ENCODE measurements at places on chromosomes 4 and X.

GRCh38 chr4:146023334-146023967, 84.8 kb upstream of the ZNF827 start:
- no peak for DNase-seq

DNA sequence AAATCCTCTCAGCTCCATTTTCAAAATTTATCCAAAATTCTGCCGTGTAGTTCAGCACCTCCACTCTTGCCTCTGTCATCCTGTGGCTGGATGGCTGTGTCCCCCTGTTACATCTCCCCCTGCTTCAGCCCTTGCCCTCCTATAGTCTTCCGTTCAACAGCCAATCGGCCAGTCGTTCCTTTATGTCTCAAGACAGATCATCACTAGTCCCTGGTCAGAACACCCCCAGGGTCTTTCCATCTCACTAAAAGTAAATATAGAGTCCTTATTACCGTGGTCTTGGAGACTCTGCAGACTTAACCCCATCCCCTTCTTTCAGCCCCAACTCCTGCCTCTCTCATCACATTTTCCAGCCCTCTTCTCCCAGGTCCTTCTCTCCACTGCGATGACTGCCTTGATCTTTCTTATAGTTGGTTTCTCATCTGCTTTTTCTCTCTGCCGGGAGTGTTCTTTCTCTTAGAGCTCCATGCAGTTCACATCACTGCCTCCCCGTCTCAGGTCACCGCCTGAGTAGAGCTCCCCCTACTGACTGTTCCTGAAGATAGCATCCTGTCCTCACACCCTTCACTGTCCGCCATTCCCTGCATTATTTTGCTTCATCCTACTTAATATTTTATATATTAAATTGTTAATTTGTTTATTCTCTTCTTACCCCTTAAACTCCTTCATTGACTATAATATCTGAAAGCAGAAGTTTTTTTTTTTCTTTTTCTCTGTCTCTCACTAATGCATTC, 736.9 kb upstream of the MAGEB2 start:
- DNase-seq = no peak

GRCh38 chrX:99117011-99117410, 1293.1 kb downstream of the PCDH19 start:
- DNase-seq = no peak

- no peak for DNase-seq
Measured at GRCh38 chrX:18377796-18378195, 23.3 kb upstream of the SCML2 start.

- DNase-seq = peak; percentile 59
Measured at GRCh38 chr4:54091637-54092404, 8.1 kb upstream of the GSX2 start.

DNA sequence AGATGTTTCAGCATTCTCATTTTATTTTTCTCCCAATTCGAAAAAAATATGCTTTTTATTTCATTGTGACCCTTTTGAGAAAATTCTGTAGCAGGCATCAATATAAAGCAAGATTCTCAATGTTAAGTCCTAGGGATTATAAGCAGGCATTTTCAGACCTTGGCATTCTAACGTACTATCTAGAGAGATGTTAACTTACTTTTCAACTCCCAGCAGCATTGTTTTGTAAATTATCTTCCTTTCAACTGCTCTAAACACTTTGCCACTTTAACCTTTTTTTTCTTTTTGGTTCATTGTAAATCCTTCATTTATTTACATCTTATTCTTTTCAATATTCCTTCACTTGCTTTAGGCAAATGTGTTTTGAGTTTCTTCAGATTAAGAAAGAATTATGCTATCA, 333.2 kb downstream of the ARHGAP24 start:
- DNase-seq = no peak

DNA sequence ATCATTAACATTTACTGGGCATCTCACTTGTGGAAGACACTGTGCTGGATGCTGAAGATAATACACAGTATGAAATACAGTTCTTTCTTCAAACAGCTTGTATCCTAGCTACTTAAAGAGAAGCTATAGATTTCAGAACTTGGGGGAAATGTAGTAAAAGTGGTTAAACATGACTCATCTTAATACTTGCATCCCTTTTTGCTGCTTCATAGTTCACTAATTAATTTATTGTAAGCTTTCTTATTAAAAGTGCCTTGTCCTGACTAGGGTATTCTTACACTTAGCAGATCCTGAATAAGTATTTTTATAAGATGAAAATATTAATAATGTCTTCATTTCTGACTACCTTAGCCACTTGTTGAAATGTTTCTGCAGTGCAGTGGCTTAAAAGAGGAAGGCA, 132.8 kb upstream of the STIM2 start:
- DNase-seq = no peak

DNA sequence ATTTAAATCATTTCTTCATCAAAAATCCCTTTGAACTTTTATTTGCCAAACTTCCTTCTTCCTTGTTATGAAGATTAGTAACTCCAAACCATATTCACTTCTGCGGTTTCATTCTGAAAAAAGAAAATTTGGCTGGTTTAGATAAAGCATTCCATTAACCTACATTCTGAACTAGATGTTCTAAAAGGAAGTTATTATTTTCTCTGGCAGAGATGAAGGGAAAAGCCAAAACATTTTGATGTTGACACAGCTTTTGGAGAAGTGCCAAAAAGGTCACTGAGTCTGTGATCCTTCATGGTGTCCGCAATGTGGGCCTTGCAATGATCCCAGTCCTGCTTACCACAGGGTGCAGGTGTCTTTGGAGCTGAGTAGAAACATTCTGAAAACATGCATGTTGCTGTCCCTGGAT, 36.0 kb downstream of the CXCL8 start:
- no peak for DNase-seq

GRCh38 chr4:159224408-159224807, 121.5 kb downstream of the RAPGEF2 start:
- DNase-seq = no peak

- DNase-seq = no peak
Measured at GRCh38 chrX:51476930-51477329, 19.5 kb downstream of the NUDT11 start.

DNA sequence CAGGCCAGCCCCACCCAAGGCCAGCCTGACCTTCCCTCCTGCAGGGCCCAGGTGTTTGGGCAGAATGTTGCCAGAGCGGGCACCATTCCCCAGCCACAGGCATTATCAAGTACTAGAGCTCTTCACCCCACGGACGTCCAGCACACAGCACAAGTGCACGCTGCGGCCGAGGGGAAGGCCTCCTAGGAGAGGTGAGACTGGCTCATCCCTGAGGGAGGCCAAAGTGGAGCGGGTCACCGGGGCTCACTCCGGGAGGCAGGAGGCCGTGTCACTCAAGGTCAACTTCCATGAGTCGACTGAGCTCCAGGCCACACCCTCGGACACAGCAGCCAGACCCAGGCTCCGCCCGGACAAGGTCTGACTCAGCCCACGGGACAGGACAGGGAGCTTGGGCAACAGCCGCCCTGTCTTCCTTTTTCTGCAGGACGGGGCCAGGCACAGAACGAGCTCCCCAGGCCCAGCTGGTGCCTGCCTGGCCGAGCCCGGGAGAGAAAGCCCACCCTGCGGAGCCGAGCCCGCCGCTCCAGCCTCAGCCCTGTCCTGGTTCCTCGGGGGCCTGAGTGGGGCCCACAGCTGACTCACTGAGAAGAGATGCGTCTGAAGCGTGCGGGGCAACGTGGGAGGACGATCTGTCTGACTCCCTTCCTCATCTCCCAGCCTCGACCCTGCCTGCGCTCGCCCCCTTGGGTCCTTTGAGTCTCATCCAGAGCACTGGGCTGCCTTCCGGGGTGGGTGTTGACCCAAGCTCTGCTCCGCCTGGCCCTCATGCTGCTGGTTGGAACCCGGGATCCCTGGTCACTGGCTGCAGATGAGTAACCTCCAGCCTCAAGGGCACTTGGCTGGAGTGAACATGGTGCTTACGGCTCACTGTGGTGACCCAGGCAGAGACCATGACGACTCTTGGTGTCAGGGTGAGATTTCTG, 1.6 kb downstream of the SLC49A3 start:
- no peak for DNase-seq

DNA sequence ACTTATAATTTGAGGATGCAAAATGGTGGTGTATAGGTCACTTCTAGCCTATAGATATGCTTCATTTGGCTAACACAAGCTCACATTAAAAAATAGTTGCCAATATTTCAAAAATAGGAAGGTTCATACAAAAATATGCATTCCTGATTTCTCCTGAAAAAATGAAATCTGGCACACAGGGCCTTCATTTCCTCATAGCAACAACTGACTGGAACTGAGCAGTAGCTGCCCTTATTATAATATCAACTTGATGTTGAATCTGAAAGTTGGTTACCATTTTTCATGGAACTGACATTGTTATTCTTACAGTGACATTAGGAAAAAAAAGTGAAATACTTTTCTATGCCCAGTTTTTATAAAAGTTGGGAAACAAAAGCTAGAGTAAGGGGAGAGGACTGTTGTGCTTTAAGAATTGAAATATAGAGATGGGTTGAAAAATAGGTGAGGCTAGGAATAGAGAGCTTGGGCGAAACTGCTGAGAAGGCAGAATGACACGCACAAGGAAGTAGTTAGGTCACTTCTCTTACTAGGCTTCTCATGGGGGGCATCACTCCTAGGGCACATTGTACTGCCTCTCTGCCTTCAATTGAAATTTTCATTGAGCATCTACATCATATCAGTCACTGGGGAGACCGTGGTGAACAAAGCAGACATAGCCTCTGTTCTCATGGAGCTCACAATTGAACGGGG, 43.1 kb upstream of the C1GALT1C1 start:
- no peak for DNase-seq

GRCh38 chr4:184765473-184766340, 31.8 kb upstream of the CENPU start:
- DNase-seq = no peak

DNA sequence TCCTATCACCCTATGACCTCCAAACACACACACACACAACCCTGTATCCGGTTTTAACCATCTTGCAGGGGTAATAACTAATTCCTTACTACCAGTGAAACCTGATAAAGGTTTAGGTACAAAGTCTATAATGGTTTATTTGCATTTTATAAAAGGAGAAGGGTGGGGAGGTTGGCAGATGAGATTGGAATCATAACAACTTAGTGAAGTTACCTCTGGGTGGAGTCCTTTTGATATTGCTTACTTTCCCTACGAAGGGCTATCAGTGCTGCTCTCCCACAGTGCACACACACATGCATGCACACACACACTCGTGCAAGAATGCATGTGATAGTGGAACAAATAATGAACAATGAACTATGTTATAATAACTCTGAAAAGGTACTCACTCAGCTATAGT, 56.1 kb downstream of the CCSER1 start:
- no peak for DNase-seq

DNA sequence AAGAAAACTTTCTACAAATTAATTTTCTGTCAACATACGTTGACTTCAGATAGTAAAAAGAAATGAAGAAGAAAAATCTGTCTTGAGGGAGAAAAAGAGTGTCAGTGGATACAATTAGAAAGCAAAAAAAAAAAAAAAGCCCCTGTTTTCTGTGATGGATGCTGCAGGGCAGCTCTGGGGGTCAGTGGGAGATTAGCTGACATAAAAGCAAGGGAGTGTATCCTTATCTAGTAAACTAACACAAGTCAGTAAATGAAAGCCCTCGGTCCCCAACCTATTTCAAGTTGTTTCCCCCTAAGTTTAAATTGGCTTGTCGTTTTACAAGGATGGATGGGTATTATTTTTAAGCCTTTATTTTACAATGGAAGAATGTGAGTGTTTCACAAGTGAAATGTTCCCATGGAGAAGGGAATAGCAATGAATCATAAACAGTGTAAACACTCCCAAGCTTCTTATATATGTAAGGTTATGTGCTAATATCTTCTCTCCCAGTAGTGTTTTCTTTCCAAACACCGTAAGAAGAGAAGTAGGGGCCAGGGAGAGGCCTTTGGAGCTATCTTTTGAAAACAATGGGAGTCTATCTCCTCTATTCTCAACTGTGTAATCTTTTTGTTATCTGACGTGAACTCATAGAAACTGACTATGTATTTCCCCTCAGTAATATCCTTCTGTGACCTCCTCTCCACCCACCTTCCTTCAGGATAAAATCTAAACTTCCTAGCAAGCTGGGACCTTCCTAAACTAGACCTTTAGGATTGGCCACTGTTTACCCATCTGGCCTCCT, 347.7 kb downstream of the FBXO8 start:
- no peak for DNase-seq

DNA sequence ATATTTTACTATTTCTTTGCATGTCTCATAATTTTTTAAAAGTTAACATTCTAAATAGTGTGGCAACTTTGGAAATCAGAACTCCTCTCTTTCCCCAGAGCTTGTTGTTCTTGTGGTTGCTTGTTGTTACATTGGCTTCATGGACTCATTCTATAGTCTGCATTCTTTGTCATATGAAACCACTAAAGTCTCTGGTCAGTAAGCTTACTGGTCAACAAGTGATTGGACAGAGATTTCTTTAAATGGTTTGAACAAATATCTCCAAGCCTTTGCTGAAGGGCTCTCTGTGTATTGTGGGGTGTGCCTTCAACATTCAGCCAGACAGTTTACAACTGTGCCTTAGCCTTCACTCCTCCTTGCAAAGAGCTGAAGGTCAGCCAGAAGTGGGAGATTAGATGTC, 147.2 kb downstream of the OPHN1 start:
- DNase-seq = no peak
